ENCODE measurements at places on chromosomes 7 and 10. TPM values are rescaled to one million over a fixed set of nuclear protein-coding genes. Genes with fewer than 3 reads are reported as not detected.
A peak's percentile ranks its signal among the peaks of the same experiment; 100 is the strongest.

- H3K27me3 ChIP-seq: no peaks in the 10 kb centered on the region
- H3K27ac ChIP-seq: no peak overlapping the region
- no peaks in the 10 kb centered on the region for H3K36me3 ChIP-seq
- no peaks in the 10 kb centered on the region for H3K4me1 ChIP-seq
- no peak overlapping the region for H3K4me3 ChIP-seq
These were observed 66.7 kb upstream of the FAM20C start for GRCh38 chr7:125661-126060.

DNA sequence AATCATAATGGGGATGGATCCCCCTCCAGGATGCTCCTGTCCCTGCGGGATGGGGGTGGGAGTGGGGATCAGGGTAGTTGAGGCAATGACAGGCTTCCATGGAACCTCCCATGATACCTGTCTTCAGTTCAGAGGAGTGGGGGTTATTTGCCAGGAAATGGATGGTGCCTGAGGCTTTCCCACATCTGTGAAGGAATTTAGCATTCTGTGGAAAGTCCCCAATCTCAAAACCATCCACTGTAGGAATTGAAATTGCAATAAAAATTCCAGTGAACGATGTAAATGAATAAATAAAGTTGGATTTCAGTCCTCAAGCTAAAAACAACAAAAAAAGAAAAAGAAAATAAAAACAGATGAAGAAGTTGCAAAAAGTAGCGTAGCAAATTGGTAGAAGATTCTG is 81.9 kb downstream of the CHRM2 start:
- no peak overlapping the region for H3K4me3 ChIP-seq
- DNase-seq: no peak
- H3K27me3 ChIP-seq: no peaks in the 10 kb centered on the region
- no peaks in the 10 kb centered on the region for H3K4me1 ChIP-seq
- H3K36me3 ChIP-seq: no peaks in the 10 kb centered on the region
- no peak overlapping the region for H3K27ac ChIP-seq

GRCh38 chr10:113680190-113681111 is 739 bp downstream of the CASP7 start:
- peaks cover 40% of the 10 kb centered on the region for H3K36me3 ChIP-seq
- H3K27ac ChIP-seq: peak overlapping the region; percentile 93
- DNase-seq: peak; percentile 45
- H3K4me1 ChIP-seq: peaks cover 48% of the 10 kb centered on the region
- H3K4me3 ChIP-seq: peak overlapping the region; percentile 98

DNA sequence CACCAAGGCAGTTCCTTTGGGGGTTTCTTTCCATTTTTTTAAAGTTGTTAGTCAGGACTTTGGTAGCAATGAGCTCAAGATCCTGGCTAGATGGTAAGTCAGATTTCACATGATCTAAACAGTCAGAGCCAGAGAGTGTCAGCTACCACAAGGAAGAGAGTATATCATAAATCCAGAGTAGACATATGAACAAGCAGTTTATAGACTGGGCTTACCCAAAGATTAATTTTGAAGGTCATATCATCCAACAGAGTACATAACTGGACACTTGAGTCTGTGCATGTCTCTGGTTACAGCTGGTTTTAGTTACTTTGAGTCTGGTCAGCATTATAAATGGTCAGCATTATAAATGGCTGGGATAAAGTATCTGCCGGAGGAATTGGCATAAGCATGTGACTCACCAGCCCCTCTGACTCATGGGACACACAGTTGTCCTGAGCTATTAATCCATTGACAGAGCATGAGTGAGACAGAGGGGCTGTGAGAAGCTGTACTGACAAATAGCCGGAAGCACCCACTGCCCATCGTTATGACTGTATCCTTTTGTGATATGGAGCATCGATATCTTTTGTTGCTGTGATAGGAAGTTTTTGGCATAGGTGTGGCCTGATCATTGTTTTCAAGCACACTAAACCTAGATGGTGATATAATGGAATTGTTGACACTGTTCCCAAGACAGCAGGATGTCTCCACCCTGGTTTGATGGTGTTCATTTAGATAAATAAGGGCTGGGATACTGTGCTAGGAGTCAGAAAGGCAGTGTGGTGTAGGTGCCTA is 19.3 kb downstream of the PPP1R3C start:
- H3K27me3 ChIP-seq: peaks cover 10% of the 10 kb centered on the region
- no peaks in the 10 kb centered on the region for H3K36me3 ChIP-seq
- no peak for DNase-seq
- H3K27ac ChIP-seq: no peak overlapping the region
- no peak overlapping the region for H3K4me3 ChIP-seq

DNA sequence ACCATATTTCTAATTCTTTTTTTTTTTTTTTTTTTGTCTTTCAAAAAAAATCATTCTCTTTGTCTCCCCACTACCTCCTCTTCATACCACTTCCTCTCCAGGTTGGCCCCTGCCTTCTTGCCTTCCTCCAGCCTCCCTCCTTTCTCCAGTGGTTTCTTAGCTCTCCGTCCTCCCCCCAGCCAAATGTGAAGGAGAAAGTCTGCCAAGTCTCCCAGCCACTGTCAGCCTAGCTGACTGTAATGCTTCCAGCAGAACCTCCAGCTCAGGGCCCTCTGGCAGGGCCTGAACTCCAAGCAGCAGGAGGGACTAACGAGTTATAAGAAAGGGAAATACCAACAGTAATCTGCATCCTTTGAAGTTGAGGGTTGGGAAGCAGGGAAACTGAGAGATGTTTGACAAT is 35.5 kb upstream of the BICC1 start:
- H3K27ac ChIP-seq: no peak overlapping the region
- H3K4me3 ChIP-seq: no peak overlapping the region
- no peaks in the 10 kb centered on the region for H3K36me3 ChIP-seq
- no peak for DNase-seq
- H3K27me3 ChIP-seq: peaks cover 4% of the 10 kb centered on the region

DNA sequence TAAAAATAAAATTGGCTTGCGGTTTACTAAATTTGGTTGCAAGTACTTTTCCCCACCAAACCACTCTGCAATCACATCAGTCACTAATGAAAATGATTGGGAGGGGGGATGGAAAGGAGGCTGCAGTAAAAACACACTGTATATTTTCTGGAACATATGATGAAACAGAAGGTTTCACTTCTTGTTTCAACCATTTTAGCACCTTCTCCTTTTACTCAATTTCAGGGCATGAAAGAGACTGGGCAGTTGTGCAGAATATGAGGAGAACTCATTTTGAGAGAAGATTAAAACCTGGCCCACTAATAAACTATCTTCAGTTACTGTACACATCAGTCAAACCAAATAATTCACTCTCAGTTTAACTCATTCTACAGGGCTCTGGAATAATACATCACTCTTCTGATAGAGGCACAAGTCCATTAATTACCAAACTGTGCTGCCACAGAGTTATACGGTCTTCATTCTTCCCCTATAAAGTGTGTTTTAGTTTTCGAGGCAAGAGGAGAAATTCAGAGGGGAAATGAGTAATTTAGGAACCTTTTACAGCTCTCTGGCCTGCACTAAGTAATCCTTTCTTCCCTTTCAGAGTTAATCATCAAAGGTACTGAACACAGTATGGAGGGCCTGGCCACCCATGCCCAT is 25.5 kb downstream of the JAZF1 start:
- no peak overlapping the region for H3K4me3 ChIP-seq
- DNase-seq: no peak
- peaks cover 47% of the 10 kb centered on the region for H3K4me1 ChIP-seq
- H3K27me3 ChIP-seq: peaks cover 38% of the 10 kb centered on the region

DNA sequence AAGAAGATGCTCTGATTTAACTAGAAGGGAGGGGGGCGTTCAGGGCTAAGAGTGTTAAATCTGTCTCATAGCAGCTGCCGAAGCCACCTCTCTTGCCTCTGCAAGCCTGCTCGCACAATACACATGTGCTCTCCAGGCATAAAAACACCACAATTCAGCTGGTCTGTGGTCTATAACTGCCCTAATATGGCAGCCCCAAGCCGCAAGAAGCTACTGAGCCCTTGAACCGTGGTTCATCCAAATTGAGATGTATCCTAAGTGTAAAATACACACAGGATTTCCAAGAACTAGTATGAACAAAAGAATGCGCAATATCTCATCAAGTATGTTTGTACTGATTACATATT is 70.8 kb upstream of the FGFR2 start:
- no peaks in the 10 kb centered on the region for H3K4me1 ChIP-seq
- no peak overlapping the region for H3K4me3 ChIP-seq
- no peak for DNase-seq
- H3K27ac ChIP-seq: no peak overlapping the region
- no peaks in the 10 kb centered on the region for H3K27me3 ChIP-seq
- no peaks in the 10 kb centered on the region for H3K36me3 ChIP-seq

TBRG4 gene
- 103 TPM for total RNA-seq

CPA2 gene
- total RNA-seq: not detected

ERVW-1 gene
- total RNA-seq: not detected

ASZ1 gene
- total RNA-seq: not detected

AKR1C3 gene
- 7.6 TPM for total RNA-seq

NEBL gene
- not detected for total RNA-seq
